ENCODE measurements at places on chromosomes 3 and 15.

GRCh38 chr3:88936831-88937230 lies 170.6 kb upstream of the EPHA3 start:
- DNase-seq = no peak

DNA sequence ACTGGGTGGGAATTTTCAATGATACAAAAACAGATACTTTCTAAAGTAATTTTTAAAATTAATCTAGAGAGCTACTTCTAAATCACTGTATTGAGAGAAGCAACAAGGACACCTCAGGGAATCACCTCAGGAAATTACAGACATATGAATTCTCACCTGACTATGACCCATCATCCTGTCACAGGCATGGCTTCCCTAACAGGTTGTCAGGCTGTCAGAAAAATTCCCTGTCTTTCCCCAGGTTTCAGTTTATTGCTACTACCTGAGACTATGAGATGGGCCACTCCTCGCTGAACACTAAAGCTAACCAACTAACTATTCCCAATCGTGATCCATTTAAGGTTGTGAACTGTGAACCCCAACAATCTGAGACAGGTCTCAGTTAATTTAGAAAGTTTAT lies 66.1 kb downstream of the CD200 start:
- DNase-seq = no peak

GRCh38 chr15:66614456-66614855 lies 48.7 kb upstream of the LCTL start:
- DNase-seq = no peak

DNA sequence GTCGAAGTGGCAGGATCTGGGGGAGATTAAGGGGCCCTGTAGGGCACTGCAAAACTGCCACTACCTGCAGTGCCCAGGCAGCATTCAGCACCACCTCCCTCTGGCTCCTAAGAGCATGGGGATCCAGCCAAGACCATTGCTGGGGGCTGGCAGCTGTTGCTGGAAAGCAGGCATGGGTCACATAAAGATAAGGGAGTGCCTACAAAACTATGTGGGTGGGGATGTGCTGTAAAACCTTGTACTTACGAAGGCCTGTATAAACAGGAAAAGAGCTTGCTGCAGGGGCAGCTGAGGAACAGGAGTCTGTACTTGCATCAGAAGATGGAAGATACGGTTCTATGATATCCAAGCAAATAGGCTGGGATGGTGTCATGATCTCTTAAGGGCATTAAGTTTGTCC lies 27.1 kb downstream of the IL20RB start:
- DNase-seq = no peak

DNA sequence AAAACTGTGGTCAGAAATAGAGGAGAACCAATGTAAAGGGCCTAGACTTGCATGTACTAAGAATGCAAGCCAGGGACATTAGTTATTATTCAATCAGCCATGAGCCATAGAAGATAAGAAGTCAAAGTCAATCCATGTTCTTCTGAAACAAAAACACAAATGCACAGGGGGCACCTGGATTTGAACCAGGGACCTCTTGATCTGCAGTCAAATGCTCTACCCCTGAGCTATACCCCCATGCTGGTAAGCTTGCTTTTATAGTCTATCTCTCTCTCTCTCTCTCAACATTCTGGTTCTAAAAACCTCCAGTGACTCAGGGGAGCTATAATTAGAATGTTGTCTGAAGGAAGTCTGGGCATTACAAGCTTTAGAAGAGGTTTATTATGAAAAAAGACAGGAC lies 85.6 kb upstream of the ACP3 start:
- peak; percentile 25 for DNase-seq

DNA sequence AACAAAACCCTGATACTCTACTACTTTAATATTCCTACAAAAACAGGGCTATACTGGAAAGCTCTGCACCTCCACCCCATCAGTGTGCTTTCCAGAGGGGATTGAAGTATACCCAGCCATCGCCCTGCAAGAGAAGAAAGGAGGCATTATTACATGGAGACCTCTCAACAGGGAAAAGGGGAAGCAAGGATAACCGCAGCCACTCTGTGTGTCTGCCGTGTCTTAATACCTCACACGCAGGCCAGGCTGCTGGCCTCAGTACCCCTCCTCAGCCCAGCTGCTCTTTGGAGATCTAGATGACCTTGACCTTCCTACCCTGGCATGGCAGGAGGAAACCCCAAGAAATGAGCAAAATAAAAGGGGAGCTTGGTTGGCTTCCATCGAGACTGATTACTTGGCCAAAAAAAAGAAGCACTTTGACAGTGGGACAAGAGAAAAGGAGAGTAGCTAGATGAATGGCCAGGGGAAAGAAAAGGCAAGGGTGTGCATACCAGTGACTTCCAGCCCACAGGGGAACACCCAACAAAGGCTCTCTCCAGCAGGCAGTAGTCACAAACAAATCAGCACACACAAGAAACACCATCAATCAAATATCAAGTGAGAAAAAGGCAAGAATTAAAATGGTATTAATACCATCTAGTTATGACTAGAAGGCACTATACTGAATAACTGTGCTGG lies 129.4 kb downstream of the STT3B start:
- no peak for DNase-seq

GRCh38 chr3:101720851-101721840 lies 3.3 kb upstream of the CEP97 start:
- no peak for DNase-seq

DNA sequence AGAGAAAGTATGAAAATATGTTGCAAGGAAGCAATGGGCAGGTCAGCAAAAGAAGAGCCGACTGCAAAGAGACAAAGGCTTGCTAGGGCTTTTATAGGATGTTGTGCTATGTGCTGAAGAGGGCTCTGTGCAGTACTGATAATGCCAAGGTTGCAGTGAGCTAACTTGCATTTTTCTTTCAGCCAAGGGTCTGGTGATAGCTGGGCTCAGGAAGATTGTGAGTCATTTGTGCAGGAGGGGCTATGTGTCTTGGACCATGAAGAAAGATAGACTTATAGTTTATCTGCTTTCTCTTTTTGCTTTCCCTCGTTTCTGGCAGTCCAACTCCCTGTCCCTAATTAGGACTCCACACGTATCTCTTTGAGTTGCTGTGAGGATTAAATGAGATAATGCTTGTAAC lies 64.5 kb upstream of the LRIG1 start:
- DNase-seq = no peak

- DNase-seq = no peak
These were observed 6.0 kb downstream of the C3orf62 start for GRCh38 chr3:49271047-49271446.

GRCh38 chr3:183718012-183718411 lies 20.4 kb downstream of the YEATS2 start:
- no peak for DNase-seq

DNA sequence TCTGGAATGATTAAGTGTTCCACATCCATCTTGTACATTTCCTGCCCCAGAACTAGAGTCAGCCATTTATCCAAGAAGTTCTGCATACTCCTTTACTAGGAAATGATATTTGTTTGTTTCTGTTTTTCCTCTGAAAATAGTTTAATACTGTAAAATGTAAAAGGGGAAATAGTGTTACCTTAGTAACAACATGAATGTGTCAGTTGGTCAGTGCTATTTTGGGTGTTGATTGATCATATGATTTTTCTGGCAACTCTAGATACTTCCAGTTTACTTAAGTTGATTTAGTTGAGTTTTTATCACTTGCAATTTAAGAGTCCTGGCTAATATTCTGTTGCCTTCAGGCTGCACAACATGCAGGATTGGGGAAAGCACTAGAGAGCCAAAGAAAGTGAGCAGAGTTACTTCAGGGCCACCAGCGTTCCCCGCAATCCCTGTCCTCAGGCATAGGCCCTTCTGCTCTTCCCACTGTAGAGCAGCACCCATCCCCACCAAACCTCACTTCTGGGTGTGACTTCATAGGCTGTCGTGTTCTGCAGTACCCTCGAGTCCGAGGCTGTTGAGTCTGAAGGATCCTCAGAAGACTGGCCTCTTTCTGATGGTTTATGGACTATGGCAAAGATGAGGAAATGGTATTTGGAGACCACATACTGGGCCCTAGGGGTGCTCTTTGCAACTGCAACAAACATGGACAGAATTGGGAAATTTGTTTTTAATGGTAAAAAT lies 69.0 kb downstream of the CHD2 start:
- no peak for DNase-seq

GRCh38 chr3:57745101-57745500 lies 11.0 kb upstream of the SLMAP start:
- DNase-seq = no peak
